ENCODE measurements at places on chromosomes 12 and 14.
A peak's percentile ranks its signal among the peaks of the same experiment; 100 is the strongest.

GRCh38 chr12:42660968-42661937, 71.7 kb upstream of the PRICKLE1 start:
- DNase-seq: no peak

DNA sequence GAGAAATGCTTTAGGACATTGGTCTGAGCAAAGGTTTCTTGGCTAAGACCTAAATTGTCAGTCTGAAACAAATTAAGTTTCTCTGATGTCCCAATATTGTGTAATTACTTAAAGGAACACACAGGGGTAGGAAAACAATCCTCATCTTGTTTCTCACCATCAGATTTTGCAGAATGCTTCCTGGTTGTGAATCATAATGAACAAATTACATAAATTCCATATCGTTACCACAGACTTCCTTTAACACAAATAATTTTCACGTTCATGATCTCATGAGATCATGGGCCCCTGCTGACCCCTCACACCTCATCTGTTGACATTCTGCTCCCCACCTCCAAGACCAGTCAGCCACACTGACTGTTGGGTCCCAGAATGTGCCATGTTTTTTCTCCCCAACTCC, 194.1 kb downstream of the MON2 start:
- peak; percentile 91 for DNase-seq

- DNase-seq: no peak
Observed at GRCh38 chr12:112987561-112987960, 9.2 kb downstream of the OAS2 start.

- DNase-seq: no peak
Observed at GRCh38 chr12:69397978-69398377, 38.4 kb downstream of the YEATS4 start.

- peak; percentile 89 for DNase-seq
Observed at GRCh38 chr12:32586390-32586789, 92.7 kb upstream of the DNM1L start.

GRCh38 chr12:123142518-123142840, 8.4 kb downstream of the PITPNM2 start:
- DNase-seq: no peak
